ENCODE measurements at places on chromosomes 6 and 20.

DNA sequence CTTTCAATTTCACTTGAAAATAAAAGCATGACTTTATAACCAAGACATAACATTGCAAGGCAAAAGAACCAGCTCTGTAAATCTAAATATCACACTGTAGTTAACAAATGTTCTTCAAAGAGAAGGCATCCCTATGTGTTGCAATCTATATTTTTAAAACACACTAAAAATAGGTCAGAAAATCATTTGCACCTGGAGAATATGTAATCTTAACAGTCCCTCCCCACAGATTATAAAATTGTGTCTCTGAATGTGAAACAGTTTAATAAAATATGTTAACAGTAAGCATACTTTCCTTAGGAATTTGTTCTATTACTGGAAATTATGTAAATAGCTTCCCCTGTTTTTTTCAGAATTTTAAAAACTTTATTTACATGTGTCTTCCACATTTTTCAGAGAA is 351.9 kb downstream of the COL12A1 start:
- no peak for DNase-seq

GRCh38 chr20:51026269-51026668 is 3.4 kb upstream of the KCNG1 start:
- no peak for DNase-seq

DNA sequence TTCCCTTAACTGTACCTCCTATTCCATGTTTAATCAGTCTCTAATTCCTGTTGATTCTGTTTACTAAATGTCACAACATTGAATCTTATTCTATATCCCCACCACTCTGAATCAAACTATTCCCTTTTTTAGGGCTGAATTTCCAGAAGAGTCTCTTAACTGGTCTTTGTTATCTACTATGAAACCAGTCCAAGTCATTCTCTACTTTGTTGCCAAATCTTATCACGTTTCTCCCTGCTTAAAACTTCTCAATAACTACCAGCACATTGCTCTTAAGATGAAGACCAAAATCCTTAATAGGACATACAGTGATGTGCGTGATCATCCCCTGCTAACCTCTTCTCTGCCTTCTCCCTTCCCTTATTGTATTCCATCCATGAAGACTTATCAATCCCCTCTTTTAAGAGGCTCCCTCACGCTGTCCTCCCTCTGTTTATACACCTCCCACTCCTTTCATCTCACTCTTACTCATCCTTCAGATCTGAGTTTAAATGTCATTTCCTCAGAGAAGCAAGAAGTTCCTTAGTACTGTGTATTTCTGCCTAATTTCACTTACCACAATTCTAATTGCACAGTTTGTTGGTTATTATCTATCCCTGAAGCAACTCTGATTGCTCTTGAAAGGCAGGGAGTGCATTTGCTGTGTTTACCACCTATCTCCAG is 143.0 kb upstream of the AHI1 start:
- no peak for DNase-seq

GRCh38 chr6:166235666-166236292 is 68.1 kb upstream of the TBXT start:
- DNase-seq, result no peak

DNA sequence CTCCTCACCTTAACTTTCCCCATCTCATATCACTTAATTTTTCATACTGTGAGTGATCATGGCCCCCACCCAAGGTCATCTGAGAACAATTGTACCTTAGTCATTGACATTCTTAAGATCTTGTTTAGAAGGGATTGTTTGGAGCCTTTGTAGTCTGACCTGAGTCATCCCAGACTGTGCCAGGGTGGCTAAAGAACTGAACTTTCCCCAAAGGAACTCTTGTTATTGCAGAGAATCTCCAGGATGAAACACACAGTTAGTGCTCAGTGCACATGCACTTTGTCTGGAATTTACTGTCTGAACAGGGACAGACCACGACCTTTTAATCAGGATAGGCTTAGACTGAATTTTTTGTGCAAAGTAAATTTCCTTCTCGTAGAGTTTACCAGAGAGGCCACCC is 112.6 kb upstream of the CCN2 start:
- DNase-seq, result no peak

GRCh38 chr6:7124636-7125035 is 16.9 kb downstream of the RREB1 start:
- DNase-seq, result no peak

DNA sequence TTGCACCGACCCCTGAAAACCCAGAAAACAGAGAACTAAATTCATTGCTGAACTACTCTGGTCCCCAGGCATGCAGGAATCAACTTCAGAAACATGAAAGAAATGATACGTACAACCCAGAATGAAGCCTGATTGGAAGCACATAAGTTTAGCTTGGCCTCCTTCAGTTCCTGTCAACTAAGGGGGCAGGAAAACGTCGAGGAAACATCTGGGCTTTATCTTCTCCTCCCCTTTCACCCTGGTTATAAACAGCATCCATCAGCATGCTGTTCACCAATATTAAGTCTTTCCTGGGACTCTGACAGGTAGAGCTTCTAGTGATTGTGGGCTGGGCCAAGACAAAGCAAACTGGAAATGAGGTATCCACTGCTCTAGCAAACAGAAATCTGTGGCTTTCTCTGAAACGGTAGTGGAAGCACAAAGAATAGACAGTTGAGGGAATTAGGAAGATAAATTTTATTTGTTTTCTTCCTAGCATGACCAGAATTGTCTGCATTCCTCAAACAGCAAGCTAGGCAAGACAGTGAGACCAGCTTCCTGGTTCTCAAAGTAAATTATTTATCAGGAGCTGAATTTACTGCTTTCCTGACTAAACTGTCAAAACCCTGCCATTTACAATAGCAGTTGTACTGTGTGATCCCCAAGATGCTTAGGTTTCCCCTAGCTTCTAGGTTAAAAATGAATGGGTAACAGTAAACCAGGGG is 134.4 kb downstream of the PTPRT start:
- DNase-seq, result no peak

GRCh38 chr6:31170600-31170881 is at the start of gene POU5F1:
Gene POU5F1 (minus strand): TSS chr6:31170682. CDS start chr6:31170620, 62 bp downstream.
- DNase-seq, result no peak

- DNase-seq, result no peak
These were observed 46.0 kb downstream of the CAP2 start for GRCh38 chr6:17439243-17439993.

- no peak for DNase-seq
These were observed 301.1 kb downstream of the TBC1D7 start for GRCh38 chr6:13027207-13027606.

- no peak for DNase-seq
These were observed 662 bp downstream of the ZNF343 start for GRCh38 chr20:2507875-2508630.

- DNase-seq, result peak; percentile 67
These were observed 94.7 kb downstream of the SMOC2 start for GRCh38 chr6:168535711-168536110.

DNA sequence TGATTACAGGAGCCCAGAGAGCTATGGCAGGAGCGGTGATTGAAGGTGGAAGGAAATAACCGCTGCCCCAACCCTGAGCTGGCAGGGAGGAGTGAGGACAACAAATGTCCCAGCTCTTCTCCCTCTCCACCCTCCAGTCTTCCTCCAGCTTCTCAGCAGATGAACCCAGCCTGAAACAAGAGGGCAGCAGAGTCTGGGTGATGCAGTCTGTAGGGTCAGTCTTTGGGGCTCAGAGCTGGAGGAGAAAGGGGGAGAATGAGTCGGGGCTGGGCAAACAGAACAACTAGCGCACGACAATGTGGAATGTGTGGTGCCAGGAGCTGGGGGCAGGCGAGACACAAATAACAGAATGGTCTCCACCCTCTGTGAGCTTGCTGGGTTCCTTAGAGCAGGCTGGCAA is 4.5 kb upstream of the GUCA1A start:
- no peak for DNase-seq

DNA sequence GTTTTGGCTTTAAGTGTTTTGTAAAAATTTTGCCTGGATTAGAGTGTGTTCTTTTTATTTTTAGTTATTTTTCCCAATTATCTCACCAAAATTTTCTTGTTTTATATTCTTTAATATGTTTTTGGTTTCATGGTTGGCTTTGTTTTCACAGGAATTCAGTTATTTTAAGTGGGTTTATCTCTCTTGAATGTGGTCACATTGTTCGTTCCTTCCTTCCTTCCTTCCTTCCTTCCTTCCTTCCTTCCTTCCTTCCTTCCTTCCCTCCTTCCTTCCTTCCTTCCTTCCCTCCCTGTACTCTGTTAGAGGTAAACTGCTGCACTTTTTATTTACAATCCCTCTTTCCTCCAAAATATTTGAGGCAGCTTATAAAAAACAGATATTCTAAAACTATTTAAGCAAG is 672.9 kb upstream of the CITED2 start:
- DNase-seq, result no peak

DNA sequence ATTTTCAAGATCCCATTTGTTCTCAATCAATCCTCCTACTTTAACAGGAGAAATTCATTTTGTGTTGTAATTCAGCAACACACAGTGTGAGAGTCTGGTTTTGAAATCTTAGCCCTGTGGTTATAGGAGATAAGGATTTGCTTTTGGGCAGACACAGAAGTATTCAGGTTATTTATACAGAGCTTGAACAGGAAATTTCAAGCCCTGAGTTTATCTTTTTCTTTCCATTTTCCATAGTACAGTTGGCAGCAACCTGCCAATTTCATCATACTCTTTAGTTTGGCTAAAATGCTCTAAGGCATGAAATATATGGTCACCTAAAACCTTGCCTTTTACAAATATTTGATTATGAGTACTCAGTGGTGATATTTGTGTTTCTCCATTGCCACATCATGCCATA is 41.4 kb downstream of the PKIB start:
- no peak for DNase-seq

DNA sequence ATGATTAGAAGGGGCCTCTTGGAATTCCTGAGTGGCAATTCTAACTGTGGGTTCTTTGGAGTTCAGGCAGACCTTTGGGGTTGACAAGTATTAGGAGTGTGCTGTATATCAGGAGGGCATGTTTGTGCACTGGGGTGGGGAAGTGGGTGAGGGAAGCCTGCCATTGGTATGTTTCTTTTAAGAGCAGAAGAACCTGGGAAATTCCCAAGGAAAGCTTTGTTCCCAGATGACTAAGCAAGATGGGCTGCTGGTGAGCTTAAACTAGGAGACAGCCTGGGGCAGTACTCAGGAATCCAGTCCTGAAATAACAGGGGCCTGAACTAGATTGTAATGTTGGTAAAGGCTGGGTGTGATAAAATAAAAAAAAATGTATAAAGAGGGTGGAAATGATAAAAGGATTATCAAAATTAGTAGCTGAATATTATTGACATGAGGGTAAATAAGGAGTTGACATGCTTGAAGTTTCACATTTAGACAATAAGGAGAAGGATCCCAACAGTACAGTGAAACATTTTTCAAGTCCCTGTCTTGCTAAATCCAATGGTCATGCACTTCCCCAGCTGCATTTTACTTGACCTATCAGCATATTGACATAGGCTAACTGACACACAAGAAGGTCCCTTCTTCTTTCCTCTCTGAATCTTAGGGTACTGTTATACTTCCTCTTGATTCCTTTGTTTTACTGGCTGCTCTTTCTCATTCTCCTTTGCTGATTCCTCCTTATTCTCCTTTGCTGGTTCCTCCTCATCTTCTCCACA is 18.4 kb upstream of the IFNGR1 start:
- no peak for DNase-seq

DNA sequence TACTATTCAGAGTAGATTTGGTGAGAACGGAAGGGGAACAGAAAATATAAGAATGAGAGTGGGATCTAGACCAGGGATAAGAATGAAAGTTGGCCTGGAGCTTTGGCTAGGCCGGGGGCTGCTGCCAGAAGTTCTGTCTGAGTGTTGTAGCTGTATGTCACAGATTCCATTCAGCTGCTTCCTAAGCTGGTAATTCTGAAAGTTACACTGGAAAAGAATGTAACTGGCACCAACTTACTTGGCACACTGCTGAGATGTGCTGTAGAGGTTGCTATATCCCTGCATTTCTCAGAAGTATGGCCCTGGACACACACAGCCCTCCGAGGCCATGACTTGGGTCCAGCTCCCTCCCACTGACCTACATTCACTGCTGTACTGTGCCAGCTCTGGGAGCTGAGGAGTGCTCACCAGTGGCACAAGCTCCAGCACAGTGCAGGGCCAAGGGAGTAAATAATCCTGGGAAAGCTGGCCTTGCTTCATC is 25.8 kb upstream of the TMEM217 start:
- peak; percentile 72 for DNase-seq

DNA sequence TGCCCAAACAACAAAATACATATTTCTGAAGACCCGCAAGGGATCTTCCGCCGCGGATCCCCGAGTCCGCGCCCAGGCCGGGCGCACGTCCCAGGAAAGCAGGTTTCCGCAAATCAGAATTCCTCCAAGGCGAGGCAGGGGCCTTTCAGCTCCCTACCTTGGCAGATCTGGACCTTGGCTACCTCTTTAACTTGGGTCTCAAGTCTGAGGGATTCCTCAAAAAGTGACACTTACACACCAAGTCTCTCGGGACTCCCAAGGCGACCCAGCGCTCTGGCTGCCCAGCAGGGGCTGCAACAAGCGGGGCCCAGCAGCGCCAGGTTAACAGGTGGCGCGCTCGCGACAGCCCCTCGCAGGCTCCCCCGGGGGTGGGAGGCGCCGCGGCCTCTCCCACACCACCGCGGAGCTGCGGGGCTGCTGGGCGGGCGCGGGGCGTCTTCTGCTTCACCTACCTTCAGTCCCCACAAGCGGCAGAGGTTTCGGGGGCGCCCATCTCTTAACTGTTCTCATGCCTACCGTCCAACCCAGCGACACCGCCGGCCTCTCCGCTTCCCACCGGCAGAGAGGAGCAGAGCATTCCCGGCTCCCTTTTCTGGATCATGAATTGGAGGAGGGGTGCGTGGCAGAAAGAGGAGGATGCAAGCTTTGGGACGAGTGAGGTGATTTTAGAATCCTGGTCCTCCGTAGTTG is 414 bp downstream of the SIM1 start:
- no peak for DNase-seq

- no peak for DNase-seq
These were observed 90.5 kb upstream of the HEY2 start for GRCh38 chr6:125658759-125659431.

DNA sequence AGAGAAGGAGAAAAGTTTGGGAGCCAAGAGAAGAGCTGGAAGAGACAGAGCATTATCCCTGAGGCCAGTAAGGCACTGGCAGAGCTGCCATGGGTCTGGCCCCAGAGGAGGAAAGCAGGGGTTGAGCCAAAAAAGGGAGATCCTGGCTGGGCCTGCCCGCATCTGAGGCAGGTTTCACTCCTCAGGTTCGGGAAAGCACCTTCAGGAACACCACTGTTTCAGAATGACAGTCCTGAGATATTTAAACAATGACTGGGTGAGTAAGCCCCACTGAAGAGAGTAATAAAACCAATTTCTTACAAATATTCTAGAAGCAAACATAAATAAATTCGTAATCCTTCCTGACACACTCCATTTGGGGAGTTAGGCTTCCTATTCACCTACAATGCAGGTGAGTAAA is 152.2 kb downstream of the BACH2 start:
- DNase-seq, result no peak

- DNase-seq, result no peak
These were observed 35.9 kb downstream of the CDYL start for GRCh38 chr6:4812068-4812467.

GRCh38 chr6:169729961-169730360 is 5.7 kb upstream of the PHF10 start:
- DNase-seq, result no peak
